BJ (cell line): ENCODE measurements at places on chromosomes 12 and 14. TPM values are rescaled to one million over a fixed set of nuclear protein-coding genes. Genes with fewer than 3 reads are reported as not detected.

The NTS gene
- not detected in 2 replicates for polyA plus RNA-seq

The RASAL1 gene
- not detected in 2 replicates for polyA plus RNA-seq

The IGF1 gene
- 1.5 and 2.4 TPM in 2 replicates for polyA plus RNA-seq

The TAS2R50 gene
- 0.12 TPM in 1 of 2 replicates, not detected in the other for polyA plus RNA-seq

The PLBD2 gene
- 20.1 and 30.9 TPM in 2 replicates for polyA plus RNA-seq
